ENCODE measurements at places on chromosomes 4 and X. TPM values are rescaled to one million over a fixed set of nuclear protein-coding genes. Genes with fewer than 3 reads are reported as not detected.

GRCh38 chrX:122245175-122245574, 938.9 kb upstream of the GRIA3 start:
- H3K27me3 ChIP-seq = no peaks in the 10 kb centered on the region
- peaks cover 39% of the 10 kb centered on the region for H3K36me3 ChIP-seq
- H3K4me3 ChIP-seq = no peak overlapping the region
- DNase-seq = no peak

DNA sequence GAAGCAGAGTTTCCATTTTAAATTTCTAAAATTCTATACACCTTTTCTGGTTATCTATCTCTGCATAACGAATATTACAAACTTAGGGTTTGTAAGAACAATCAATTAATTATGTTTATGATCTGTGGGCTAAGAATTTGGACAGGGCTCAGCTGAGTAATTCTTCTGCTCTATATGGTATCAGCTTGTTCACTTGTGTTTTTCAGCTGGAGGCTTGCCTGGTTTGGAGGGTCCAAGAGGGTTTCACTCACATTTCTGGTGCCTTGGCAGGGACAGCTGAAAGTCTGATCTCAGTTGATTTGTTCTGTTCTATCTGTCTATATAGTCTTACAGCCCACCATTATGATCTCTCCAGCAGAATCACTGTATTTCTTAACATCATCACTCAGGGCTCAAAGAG, 57.8 kb upstream of the ADGRA3 start:
- no peaks in the 10 kb centered on the region for H3K36me3 ChIP-seq
- H3K4me1 ChIP-seq = no peaks in the 10 kb centered on the region
- no peak overlapping the region for H3K4me3 ChIP-seq
- no peak overlapping the region for H3K27ac ChIP-seq
- no peak for DNase-seq

- peaks cover 15% of the 10 kb centered on the region for H3K36me3 ChIP-seq
- no peak for DNase-seq
- no peak overlapping the region for H3K4me3 ChIP-seq
- H3K27me3 ChIP-seq = no peaks in the 10 kb centered on the region
- H3K4me1 ChIP-seq = peaks cover 7% of the 10 kb centered on the region
Measured at GRCh38 chr4:75666299-75666698, 6.9 kb downstream of the G3BP2 start.

DNA sequence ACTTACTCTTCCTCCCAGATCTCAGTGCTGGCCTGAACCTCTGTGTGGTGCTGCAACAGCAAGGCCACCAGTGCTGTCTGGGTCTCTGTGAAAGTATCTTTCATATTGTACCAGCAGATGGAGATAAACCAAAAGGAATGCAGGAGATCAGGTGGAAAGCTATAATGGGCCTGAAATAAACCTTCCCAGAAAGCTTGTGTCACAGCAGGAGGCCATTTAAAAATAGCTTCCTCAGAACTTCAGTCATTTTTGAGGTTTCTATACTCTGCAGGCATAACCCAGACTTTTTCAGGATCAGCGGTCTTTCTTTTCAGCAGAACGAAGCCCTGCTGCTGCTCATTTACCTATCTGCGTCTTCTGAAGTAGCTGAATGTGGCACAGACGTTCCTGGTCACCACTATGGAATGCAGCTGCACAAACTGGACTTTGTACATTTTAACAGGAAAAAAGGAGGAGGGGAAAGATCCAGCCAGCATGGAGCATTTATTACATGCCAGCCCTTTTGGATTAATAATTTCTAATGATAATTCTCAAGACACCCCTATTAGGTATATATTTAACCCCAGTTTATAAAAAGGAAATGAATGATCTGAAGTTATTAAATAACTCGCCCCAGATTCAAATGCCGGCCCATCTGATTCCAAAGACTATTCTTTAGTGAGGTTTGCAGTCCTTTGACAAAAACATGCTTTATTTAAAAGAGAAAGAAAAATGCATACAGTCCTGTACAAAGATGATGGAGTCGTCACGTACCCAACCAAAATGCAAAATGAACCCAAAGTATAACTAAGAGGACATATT, 119.7 kb downstream of the NFKB1 start:
- H3K36me3 ChIP-seq = no peaks in the 10 kb centered on the region
- H3K4me3 ChIP-seq = no peak overlapping the region
- no peak overlapping the region for H3K27ac ChIP-seq
- H3K27me3 ChIP-seq = no peaks in the 10 kb centered on the region
- no peak for DNase-seq

DNA sequence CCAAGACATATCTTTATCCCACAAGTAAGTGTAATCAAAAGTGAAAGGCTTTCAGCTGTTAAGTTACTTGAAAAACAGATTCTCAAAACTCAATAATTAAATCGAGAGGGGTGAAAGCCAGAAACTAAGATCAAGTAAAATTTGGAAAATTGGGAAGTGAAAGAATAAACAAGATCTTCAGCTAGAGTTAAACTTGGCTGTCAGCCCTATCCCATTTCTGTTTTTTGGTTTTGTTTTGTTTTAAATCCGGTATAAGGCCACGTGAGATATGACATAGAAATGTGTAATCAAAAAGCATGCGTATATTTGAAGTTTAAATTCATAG, 856.8 kb downstream of the STIM2 start:
- no peaks in the 10 kb centered on the region for H3K36me3 ChIP-seq
- peaks cover 16% of the 10 kb centered on the region for H3K4me1 ChIP-seq
- H3K27me3 ChIP-seq = peaks cover 4% of the 10 kb centered on the region
- H3K27ac ChIP-seq = no peak overlapping the region

DNA sequence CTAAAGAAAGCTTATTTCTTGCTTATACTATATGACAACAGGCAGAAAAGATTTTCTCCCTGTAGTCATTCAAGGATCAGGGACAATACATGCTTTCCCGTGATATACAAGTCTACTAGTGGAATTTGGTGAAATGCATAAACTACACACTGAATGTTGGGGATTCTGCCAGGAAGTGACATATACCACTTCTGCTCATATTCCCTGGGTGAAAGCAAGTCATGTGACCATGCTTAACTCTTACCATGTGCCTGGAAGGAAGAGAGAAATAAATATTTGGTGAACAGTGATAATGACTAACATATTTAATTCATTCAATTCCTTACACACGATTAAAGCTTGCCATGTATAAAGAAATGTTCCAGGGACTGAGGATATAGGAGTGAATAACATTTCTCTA, 534.6 kb downstream of the PPARGC1A start:
- H3K4me1 ChIP-seq = no peaks in the 10 kb centered on the region
- no peak for DNase-seq
- no peak overlapping the region for H3K27ac ChIP-seq
- peaks cover under 1% of the 10 kb centered on the region for H3K27me3 ChIP-seq

GRCh38 chr4:147741190-147741788, 9.4 kb downstream of the ARHGAP10 start:
- H3K4me3 ChIP-seq = no peak overlapping the region
- peaks cover 7% of the 10 kb centered on the region for H3K4me1 ChIP-seq
- no peak overlapping the region for H3K27ac ChIP-seq
- DNase-seq = no peak
- H3K27me3 ChIP-seq = no peaks in the 10 kb centered on the region

DNA sequence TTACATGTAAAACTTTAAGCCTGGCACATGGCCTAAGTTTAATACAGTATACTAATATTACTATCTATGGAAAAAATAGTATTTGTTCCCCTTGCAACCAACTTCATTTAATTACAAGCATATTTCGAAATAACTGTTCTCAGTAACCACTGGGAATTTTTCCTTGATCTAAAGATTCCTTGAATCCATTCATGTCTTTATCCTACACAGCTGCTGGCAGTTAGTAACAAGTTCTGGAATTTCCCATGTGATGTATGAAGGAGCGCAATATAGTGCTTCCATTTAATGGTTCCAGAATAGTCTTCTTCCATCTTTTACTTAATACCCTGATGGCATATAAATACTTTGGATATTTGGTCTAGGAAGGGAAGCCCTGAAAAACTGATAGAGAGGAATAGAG, 136.5 kb downstream of the AASDH start:
- no peaks in the 10 kb centered on the region for H3K27me3 ChIP-seq
- H3K4me1 ChIP-seq = peaks cover 3% of the 10 kb centered on the region
- peaks cover 3% of the 10 kb centered on the region for H3K36me3 ChIP-seq
- no peak overlapping the region for H3K27ac ChIP-seq
- no peak overlapping the region for H3K4me3 ChIP-seq
- no peak for DNase-seq

- peak; percentile 53 for DNase-seq
- peaks cover 49% of the 10 kb centered on the region for H3K27me3 ChIP-seq
- no peak overlapping the region for H3K4me3 ChIP-seq
- no peaks in the 10 kb centered on the region for H3K36me3 ChIP-seq
Measured at GRCh38 chr4:7196736-7197135, 4.4 kb downstream of the SORCS2 start.

GRCh38 chr4:38687571-38688011, 23.6 kb downstream of the KLF3 start:
- H3K36me3 ChIP-seq = peaks cover 61% of the 10 kb centered on the region
- peaks cover 5% of the 10 kb centered on the region for H3K4me1 ChIP-seq
- no peak for DNase-seq
- H3K4me3 ChIP-seq = no peak overlapping the region
- no peaks in the 10 kb centered on the region for H3K27me3 ChIP-seq
- H3K27ac ChIP-seq = no peak overlapping the region

GRCh38 chr4:184851200-184851541, 25.4 kb upstream of the ACSL1 start:
- no peaks in the 10 kb centered on the region for H3K36me3 ChIP-seq
- no peak overlapping the region for H3K27ac ChIP-seq
- no peaks in the 10 kb centered on the region for H3K27me3 ChIP-seq

GRCh38 chrX:24282381-24283126, 31.3 kb downstream of the SUPT20HL2 start:
- no peaks in the 10 kb centered on the region for H3K4me1 ChIP-seq
- no peaks in the 10 kb centered on the region for H3K27me3 ChIP-seq
- H3K4me3 ChIP-seq = no peak overlapping the region
- H3K27ac ChIP-seq = no peak overlapping the region
- H3K36me3 ChIP-seq = no peaks in the 10 kb centered on the region
- DNase-seq = peak; percentile 63

DNA sequence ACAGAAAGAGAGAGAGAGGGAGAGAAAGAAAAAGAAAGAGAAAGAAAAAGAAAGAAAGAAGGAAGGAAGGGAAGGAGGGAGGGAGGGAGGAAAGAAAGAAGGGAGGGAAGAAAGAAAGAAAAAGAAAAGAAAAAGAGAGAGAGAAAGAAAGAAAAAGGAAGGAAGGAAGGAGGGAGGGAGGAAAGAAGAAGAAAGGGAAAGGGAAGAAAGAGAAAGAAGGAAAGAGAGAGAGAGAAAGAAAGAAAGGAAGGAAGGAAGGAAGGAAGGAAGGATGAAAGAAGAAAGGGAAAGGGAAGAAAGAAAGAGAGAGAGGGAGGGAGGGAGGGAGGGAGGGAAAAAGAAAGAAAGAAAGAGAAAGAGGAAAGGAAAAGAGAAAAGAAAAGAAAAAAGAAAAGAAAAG, 10.8 kb downstream of the OPHN1 start:
- no peak overlapping the region for H3K4me3 ChIP-seq
- no peaks in the 10 kb centered on the region for H3K4me1 ChIP-seq
- H3K27ac ChIP-seq = no peak overlapping the region
- no peaks in the 10 kb centered on the region for H3K36me3 ChIP-seq
- no peaks in the 10 kb centered on the region for H3K27me3 ChIP-seq

DNA sequence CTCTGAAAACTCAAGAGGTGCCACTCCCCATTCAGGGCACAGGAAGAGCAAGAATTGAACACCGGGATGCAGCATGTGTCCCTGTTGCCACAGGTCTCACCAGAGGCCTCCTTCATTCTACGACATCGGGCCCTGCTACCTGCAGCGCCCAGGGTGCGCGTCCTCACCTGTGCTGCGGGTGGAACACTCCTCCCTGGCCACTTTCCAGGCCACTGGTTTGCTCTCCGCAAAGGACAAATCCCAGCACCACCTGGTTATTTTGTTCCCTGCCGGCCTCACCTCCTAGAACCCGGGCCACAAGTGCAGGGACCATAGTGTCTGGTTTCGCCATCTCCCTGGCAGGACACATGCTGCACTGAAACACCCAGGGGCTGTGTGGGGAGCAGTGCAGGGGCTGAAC, 14.3 kb upstream of the FAM3A start:
- H3K27me3 ChIP-seq = no peaks in the 10 kb centered on the region
- DNase-seq = no peak
- H3K4me3 ChIP-seq = no peak overlapping the region
- H3K4me1 ChIP-seq = no peaks in the 10 kb centered on the region
- H3K36me3 ChIP-seq = peaks cover 15% of the 10 kb centered on the region

DNA sequence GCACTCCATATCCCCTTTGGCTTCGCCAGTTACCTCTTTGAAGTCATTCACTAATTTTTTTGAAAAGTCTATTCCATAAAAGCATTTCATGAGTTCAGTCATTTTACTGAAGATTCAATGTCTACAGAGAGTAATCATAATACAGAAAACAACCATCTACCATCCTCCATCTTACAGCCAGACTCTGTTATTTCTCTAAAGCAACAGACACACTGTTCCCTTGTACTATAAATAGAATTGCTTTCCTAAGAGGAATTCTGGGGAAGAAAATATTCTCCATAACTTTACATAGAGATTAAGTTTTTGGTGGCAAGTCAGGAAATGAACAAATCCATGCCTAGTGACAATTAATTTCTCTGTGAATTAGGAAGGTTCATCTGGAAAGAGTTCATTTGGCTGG, 37.0 kb downstream of the XK start:
- DNase-seq = no peak
- H3K4me1 ChIP-seq = no peaks in the 10 kb centered on the region
- H3K36me3 ChIP-seq = no peaks in the 10 kb centered on the region
- no peak overlapping the region for H3K27ac ChIP-seq

DNA sequence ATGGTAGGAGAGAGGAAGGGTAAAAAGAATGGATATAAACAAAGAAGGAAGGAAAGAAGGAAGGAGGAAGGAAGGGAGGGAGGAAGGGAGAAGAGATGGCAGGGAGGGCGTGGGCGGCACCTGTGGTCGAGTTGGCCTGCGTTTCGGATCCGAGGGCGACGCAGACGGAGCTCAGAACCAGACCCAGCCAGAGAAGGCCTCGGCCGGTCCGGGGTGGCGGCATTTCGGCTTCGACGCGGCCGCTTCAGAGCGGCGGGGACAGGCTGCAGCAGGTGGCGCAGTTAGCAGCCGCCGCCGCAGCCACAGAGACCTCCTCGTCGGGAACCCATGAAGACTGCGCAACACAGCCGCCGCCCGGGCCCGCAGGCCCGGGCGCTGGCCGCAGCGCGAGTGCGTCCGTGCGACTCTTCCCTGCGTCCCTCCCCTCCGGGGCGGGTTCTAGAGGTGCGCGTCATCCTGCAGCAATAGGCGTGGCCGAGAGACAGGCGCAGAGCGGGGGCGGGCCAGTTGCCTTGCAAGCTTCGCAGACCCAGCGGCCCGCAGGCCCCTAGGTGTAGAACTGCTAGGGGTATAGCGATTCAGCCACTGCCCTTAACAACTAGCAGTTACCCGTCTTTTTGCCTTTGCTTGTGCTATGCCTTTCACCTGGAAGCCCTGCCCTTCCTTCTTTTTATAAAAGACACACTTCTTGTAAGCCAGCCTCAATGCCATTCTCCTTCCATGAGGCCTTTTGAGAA, at the start of gene IDS:
IDS (minus strand) TSS at position 392 of the 737 bp plus-strand sequence; CDS start at position 223, 169 bp downstream.
- H3K4me3 ChIP-seq = peak within 1 kb of the TSS; percentile 85
- peaks cover 16% of the 10 kb centered on the region for H3K36me3 ChIP-seq
- peak; percentile 93 for DNase-seq
- no peaks in the 10 kb centered on the region for H3K4me1 ChIP-seq
- peak within 1 kb of the TSS; percentile 66 for H3K27ac ChIP-seq

GPRASP1 gene
- total RNA-seq = 3.7 TPM

CNGA1 gene
- total RNA-seq = 0.24 TPM

MAMLD1 gene
- 0.68 TPM for total RNA-seq

CTAG2 gene
- total RNA-seq = not detected

PNMA3 gene
- total RNA-seq = 7.4 TPM

ANAPC10 gene
- 27.9 TPM for total RNA-seq

SCD5 gene
- total RNA-seq = 9.2 TPM

CFI gene
- not detected for total RNA-seq

NCBP2L gene
- total RNA-seq = not detected

STK32B gene
- total RNA-seq = 1.6 TPM

DCX gene
- total RNA-seq = 1.4 TPM

C1QTNF7 gene
- total RNA-seq = not detected
